ENCODE measurements at places on chromosomes 7 and 10.
A peak's percentile ranks its signal among the peaks of the same experiment; 100 is the strongest.

- peak; percentile 22 for DNase-seq
These were observed 48.2 kb downstream of the COL26A1 start for GRCh38 chr7:101410743-101411507.

DNA sequence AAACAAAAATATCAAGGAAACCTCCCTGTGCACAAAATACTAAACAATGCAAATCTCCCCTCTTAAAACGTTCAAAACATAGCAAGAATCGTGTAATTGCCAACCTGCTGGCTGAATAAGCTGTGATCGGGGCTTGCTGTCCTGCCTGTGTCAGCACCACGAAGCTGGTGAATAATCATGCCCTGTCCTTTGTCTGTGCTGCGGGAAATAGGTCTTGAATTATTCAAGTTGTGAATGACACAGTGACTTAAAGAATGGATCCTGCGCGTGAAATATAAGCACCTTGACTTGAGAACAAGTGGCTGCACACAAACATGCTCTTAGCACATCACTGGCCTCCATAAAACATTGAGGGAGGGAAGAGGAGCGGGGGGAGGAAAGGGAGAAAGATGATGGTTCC, 130.2 kb downstream of the OAT start:
- no peak for DNase-seq

- DNase-seq, result no peak
These were observed 94.4 kb upstream of the STEAP4 start for GRCh38 chr7:88401009-88401623.

DNA sequence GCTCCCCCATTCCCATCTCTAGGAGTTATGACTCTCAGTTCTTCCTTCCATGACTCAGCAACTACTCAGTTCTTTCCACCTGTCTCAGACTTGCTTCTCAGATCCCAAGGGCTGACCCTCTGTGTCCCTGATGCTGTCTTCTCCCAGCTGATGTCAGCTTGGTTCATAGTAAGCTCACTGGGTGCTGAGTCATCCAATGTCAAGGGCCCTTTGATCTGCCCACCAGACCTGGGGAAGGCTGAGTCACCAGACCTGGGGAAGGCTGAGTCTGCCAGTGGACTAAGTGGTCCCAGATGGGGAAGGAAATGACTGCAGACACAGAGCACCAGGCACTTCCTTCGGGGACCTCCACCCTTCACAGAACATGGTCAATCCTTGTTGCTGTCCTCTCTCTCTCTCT, 76.1 kb upstream of the ZEB1 start:
- no peak for DNase-seq

GRCh38 chr10:8055420-8056349, 1.2 kb downstream of the GATA3 start:
- DNase-seq, result no peak

- no peak for DNase-seq
These were observed 7.3 kb upstream of the ZNF777 start for GRCh38 chr7:149468208-149468607.

DNA sequence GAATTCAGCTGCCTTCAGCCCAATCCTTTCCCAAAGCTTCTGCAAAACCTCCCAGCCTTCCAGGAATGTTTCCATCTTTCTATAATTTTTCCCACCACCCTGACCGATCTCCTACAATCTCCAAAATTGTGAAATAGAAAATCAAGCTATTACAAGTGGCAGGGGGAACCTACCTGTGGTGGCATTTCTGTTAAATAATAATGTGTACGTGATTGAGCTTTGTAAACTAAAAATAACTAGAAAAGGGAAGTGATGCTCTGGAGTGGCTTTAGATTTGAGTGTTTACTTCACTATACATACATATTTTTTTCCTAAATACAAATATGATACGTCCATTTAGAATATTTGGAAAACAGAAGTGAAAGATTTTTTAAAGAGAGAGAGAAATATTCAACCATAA, 593.6 kb downstream of the GRM8 start:
- DNase-seq, result no peak

DNA sequence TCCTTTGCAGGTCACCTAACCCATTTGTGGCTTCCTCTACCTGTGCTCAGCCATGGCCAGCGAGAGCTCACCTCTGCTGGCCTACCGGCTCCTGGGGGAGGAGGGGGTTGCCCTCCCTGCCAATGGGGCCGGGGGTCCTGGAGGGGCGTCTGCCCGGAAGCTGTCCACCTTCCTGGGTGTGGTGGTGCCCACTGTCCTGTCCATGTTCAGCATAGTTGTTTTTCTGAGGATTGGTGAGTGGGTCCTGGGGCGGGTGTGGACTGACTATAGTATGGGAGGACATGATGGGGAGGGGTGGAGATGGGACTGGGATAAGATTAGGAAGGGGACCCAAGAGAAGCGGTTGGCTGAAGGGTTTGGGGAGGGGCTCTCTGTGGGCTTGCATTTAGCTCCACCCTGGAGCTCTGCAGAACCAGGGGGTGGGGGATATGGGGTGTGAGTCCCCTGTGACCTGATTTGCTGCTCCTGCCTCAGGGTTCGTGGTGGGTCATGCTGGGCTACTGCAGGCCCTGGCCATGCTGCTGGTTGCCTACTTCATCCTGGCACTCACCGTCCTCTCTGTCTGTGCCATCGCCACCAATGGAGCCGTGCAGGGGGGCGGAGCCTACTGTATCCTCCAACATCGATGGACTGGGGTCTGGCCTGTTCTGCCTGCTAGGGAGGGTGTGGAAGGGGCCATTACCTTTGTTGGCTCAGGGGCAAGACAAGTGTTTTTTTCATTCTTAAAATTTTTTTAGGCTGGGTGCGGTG, 1.8 kb downstream of the SLC12A9 start:
- no peak for DNase-seq

DNA sequence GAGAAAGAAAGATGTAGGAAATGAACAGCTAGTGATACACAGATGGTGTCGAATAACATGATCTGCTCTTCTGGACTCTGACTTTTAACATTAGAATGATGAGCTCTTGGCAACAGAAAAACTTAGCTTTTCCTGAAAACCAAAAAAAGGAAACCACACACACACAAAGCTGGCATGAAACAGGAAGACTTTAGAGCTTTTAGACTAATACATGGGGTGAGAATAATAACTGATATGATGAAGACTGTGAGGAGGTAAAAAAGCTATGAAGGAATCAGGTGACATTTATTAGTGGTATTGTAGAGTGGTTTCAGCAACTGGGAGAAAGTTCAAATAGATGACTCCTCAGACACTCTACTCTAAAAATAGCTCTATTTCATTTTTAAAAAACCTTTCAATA, 491.9 kb downstream of the PARD3 start:
- no peak for DNase-seq

DNA sequence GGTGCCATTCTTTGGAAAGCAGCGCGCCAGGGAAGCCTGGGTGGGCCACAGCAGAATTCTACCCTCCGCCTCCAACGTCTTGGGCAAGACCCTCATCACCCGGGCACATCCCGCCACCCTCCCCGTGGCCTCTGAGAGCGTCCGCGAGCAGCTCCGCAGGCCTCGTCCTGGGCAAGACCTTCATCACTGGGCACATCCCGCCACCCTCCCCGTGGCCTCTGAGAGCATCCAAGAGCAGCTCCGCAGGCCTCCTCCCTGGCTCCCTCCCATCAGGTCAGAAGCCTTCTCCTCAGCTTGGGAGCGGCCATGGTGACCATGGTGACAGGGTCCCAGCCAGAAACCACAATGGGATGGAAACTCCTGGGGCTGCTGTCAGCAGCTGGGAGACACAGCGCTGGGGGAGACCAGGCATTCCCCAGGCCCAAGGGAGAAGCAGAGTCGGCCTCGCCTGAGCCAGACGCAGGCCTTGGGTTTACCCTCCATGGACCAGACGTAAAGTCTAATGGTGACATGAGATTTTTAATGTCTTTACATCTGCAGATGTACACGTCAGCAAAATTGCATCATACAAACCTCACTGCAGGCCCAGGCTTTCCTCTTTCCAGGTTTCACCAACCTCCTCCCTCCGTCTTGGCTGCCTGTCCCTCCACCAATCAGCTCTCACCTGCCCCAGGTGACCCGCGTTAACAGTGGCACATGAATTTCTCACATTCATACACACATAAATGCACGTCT, 55.1 kb upstream of the PPP2R2D start:
- no peak for DNase-seq

DNA sequence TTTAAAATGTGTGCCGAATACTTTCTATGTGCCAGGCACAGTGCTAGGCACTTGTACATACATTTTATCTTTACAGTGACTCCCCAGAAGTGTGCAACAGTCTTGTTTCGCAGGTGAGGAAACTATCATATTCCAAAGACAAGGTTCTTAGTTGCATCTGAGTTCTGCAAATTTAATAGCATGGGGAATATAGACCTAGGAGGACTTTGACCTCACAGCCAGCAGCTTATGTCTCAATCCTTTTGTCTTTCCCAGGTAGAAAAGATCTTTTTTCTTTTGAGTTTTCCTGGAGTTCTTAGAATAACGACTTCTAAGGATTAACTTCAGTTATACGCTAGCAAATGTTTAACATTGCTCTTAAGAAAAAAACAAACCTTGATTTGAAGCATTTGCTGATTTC, 482.8 kb upstream of the ZMIZ1 start:
- DNase-seq, result no peak

DNA sequence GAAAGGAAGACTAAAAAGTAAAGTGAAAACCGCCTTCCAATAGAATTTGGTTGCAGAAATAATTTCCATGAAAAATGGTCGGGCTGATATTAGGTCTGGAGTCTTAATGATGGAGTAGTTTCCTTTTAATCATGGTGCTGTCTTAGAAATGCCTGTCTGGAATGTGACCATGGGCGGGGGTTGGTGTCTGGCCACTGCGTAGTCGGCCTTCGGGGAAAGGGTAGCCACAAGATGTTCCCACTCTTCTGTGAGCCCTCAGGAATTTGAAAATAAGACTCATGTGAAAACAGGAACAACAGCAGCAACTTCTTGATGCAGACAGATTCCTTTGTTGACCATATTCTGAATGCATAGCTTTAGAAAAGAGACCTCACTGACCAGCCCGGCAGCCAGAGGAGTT, 176.8 kb downstream of the KIAA1217 start:
- DNase-seq, result no peak

Measured in CD4-positive, alpha-beta T cell treated with Interleukin-12 subunit alpha and Interleukin-12 subunit beta, for 1 hour (primary cell).